ENCODE measurements at places on chromosomes 6 and 20. TPM values are rescaled to one million over a fixed set of nuclear protein-coding genes. Genes with fewer than 3 reads are reported as not detected.

- no peak overlapping the region for H3K27ac ChIP-seq
- H3K36me3 ChIP-seq: no peaks in the 10 kb centered on the region
- DNase-seq: no peak
- H3K4me1 ChIP-seq: no peaks in the 10 kb centered on the region
These were observed 217.9 kb downstream of the PLCB4 start for GRCh38 chr20:9286501-9287461.

GRCh38 chr6:147733686-147734085 lies 225.2 kb downstream of the SAMD5 start:
- H3K36me3 ChIP-seq: no peaks in the 10 kb centered on the region
- no peaks in the 10 kb centered on the region for H3K27me3 ChIP-seq
- H3K4me3 ChIP-seq: no peak overlapping the region
- H3K4me1 ChIP-seq: no peaks in the 10 kb centered on the region
- H3K27ac ChIP-seq: no peak overlapping the region
- DNase-seq: no peak

BPIFB4 gene
- total RNA-seq: not detected

DNA sequence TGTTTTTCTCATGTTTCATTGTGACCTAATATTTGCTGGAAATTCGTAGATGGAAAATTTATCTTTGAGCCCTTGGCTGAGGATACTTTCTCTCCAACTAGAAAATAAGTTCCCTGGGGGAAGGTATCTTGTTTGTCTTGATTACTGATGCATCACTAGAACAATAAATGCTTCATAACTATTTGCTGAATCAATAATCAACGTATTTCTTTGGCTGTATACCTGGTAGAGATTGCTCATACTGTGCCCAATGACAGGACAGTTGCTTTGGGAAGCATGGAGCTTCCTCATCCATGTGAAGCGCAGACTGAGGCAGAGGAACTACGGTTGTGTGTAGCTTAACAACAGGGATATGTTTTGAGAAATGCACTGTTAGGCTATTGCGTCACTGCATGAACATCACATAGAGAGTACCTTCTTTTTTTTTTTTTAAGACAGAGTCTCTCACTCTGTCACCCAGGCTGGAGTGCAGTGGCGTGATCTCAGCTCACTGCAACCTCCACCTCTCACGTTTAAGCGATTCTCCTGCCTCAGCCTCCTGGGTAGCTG lies 34.2 kb upstream of the RPN2 start:
- H3K27ac ChIP-seq: no peak overlapping the region
- H3K4me3 ChIP-seq: no peak overlapping the region
- no peaks in the 10 kb centered on the region for H3K27me3 ChIP-seq

- H3K27me3 ChIP-seq: no peaks in the 10 kb centered on the region
- peaks cover 16% of the 10 kb centered on the region for H3K4me1 ChIP-seq
- DNase-seq: no peak
- H3K36me3 ChIP-seq: no peaks in the 10 kb centered on the region
- H3K4me3 ChIP-seq: no peak overlapping the region
These were observed 192.7 kb downstream of the GMPR start for GRCh38 chr6:16431106-16431505.

SLC16A10 gene
- total RNA-seq: 8.9 TPM

GRCh38 chr6:106039897-106040592 lies 46.1 kb upstream of the PRDM1 start:
- H3K36me3 ChIP-seq: no peaks in the 10 kb centered on the region
- no peak overlapping the region for H3K4me3 ChIP-seq
- H3K27me3 ChIP-seq: no peaks in the 10 kb centered on the region

- H3K27me3 ChIP-seq: no peaks in the 10 kb centered on the region
- H3K4me1 ChIP-seq: peaks cover 17% of the 10 kb centered on the region
- DNase-seq: no peak
- no peaks in the 10 kb centered on the region for H3K36me3 ChIP-seq
- no peak overlapping the region for H3K27ac ChIP-seq
These were observed 2.2 kb downstream of the CD83 start for GRCh38 chr6:14119784-14120183.

PAK1IP1 gene
- total RNA-seq: 6.2 TPM

GRCh38 chr6:169093066-169093723 lies 160.5 kb downstream of the THBS2 start:
- no peaks in the 10 kb centered on the region for H3K27me3 ChIP-seq

DNA sequence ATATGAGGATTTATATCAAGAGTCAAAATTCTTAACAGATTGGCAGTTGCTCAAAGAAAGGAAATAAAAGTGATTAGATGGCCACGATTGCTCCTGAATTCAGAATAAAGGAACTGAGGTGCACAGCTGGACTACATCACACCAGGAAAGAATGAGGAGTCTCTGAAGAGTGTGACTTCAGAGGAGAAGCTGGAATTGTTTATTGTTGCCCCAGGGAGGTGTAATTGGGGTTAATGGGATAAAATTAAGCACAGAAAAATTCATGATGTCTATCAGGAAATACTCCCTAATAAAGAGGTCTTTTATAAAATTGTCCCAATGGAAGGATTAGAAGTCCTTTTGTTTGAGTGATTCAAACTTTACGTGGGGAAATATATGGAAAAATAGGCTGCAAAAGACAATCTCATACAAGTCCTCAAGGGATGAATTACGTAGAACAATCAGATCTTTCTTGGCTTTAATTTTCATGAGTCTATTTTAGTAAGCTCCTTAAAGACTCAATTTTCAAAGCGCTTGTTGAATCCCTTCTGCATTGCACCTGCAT lies 208.6 kb upstream of the RNF217 start:
- H3K4me1 ChIP-seq: no peaks in the 10 kb centered on the region
- H3K27me3 ChIP-seq: no peaks in the 10 kb centered on the region
- H3K4me3 ChIP-seq: no peak overlapping the region
- DNase-seq: no peak

ATF6B gene
- 109 TPM for total RNA-seq

- H3K4me3 ChIP-seq: no peak overlapping the region
- DNase-seq: no peak
- peak overlapping the region; percentile 60 for H3K27ac ChIP-seq
- no peaks in the 10 kb centered on the region for H3K27me3 ChIP-seq
- H3K4me1 ChIP-seq: peaks cover 7% of the 10 kb centered on the region
These were observed 64.7 kb downstream of the SASH1 start for GRCh38 chr6:148407372-148407771.

GRCh38 chr6:47672816-47673215 lies 25.6 kb upstream of the ADGRF4 start:
- no peaks in the 10 kb centered on the region for H3K27me3 ChIP-seq
- H3K36me3 ChIP-seq: no peaks in the 10 kb centered on the region
- no peak for DNase-seq
- H3K4me3 ChIP-seq: no peak overlapping the region
- H3K4me1 ChIP-seq: no peaks in the 10 kb centered on the region
- no peak overlapping the region for H3K27ac ChIP-seq

CNR1 gene
- 12.5 TPM for total RNA-seq

GRCh38 chr6:159134701-159135364 lies 34.4 kb upstream of the FNDC1 start:
- peak; percentile 80 for DNase-seq
- no peaks in the 10 kb centered on the region for H3K36me3 ChIP-seq
- no peaks in the 10 kb centered on the region for H3K4me1 ChIP-seq
- H3K27me3 ChIP-seq: peaks cover 21% of the 10 kb centered on the region

HTR1E gene
- total RNA-seq: not detected
